ENCODE measurements at places on chromosomes 5 and 9. TPM values are rescaled to one million over a fixed set of nuclear protein-coding genes. Genes with fewer than 3 reads are reported as not detected.

Gene ZNF883
- 6.5 TPM for total RNA-seq

DNA sequence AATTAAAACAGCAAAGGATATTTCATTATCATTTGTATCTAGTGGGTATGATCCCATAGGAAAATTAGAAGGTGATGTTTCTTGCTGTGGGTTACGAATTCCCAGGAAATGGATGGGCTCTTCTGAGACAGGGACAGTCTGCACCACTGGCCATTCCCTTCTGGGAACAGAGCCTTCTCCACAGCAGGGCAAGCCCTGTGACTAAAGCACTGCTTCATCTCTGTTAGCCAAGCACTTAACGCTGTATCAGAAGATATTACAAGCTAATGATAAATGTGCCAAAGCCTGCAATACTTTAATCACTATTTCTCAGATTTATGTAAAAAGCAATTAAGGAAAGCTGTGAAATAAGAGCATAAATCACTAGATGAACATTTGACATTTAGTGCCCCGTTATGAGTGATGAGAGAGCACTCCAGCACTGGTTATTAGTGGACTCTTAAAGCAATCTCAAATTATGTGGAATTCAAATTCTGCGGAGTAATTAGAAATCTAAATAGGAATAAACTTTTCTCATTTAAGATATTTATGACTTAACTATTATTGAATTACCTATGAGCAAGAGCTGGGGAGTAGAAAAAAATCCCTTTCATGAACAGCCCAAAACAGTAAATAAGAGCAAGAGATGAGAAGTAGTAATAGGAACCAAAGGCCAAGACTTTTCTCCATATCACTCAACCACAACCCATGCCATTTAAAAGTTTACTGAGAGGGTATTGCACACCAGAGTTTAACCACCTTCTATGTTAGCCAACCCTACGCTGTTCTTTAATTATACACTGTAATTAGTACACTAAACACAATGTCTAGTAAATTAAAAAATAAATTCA, 49.2 kb downstream of the FAM240B start:
- DNase-seq: no peak

- DNase-seq: no peak
Observed at GRCh38 chr9:126720036-126720435, 84.8 kb upstream of the ZBTB43 start.

- DNase-seq: no peak
Observed at GRCh38 chr9:134188386-134189144, 24.2 kb upstream of the RNU6ATAC start.

DNA sequence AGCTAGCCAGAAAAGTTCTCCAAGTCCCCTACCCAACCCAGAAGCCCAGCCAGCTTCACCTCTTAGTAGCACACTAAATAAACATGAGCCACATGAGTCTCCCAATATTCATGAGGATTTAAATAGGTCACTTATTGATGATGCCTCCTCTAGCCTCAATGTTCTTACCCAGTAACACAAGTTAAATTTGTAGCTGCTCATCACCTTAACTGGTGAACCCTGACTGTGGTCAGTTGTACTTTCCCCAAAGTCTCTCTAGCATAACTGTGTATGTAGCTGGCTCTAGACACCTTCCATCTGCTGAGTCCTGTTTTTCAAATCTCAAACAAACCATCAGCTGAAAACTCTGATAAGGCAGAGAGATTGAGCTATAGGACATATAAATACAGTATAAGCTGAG, 100.3 kb upstream of the ELAVL2 start:
- DNase-seq: no peak
